ENCODE measurements at places on chromosomes 2 and 18.

GRCh38 chr2:29519338-29519925 lies 402.0 kb downstream of the ALK start:
- DNase-seq = no peak

- DNase-seq = no peak
Measured at GRCh38 chr2:190666895-190667294, 18.0 kb downstream of the NAB1 start.

DNA sequence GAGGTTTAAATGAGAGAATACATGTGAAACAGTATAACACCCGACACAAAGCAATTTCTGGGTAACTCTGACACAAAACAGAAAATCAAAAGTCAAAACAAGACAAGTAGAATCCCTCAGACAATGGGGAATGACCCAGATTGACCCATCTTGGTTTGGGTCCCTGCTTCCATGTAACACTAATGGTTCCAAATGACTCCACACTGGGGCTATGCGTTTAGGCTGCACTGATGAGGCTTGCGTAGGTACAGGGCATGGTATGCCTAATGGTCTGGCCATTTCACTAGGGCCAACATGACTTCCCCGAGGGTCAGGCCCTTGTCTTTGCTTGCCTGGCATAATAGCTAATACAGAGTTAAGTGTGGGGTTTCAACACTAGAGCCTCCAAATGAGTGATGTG lies 27.2 kb upstream of the NFE2L2 start:
- DNase-seq = no peak

DNA sequence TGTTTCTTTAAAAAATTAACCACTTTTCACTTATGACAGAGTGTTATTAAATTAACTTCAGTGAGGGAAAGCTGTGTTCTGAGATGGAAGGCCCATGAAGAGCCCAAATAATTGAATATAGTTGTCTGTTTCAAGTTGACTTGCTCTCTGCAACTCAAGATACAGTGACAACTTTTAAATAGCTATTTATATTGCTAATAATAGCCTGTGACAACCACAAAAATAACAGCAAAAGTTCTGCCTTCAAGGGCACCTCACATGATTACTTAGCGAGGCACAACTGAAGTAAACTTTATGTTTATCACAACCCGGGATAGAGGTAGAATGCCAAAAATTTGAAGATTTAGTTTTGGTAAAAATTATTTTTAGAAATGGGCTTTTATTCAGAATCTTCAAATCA lies 167.3 kb upstream of the SCN7A start:
- no peak for DNase-seq

DNA sequence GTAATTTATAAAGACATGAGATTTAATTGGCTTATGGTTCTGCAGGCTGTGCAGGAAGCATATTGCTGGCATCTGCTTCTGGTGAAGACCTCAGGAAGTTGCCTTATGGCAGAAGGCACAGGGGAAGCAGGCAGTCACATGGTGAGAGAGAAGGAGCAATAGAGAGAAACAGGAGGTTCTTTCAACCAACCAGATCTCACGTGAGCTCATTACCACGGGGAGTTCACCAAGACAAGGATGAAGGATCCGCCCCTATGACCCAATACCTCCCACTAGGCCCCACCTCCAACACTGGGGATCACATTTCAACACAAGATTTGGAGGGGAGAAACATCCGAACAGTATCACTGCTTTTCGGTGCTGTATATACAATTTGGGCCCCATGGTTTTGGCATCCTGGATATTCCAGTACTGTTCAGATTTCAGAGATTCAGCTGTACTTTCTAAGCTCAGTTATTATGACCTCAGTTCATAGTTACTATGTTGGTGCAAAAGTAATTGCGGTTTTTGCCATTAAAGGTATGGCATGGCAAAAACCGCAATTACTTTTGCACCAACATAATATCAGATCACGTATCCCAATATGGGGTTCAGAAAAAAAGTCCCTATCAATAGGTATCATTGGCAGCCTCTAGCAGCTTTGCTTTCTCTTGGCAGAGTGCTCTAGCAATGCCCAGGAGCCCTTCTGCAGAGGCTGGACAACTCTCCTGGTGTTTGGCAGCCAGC lies 189.6 kb upstream of the SIX3 start:
- no peak for DNase-seq

GRCh38 chr2:236847023-236847422 lies 238.7 kb upstream of the COPS8 start:
- DNase-seq = no peak

DNA sequence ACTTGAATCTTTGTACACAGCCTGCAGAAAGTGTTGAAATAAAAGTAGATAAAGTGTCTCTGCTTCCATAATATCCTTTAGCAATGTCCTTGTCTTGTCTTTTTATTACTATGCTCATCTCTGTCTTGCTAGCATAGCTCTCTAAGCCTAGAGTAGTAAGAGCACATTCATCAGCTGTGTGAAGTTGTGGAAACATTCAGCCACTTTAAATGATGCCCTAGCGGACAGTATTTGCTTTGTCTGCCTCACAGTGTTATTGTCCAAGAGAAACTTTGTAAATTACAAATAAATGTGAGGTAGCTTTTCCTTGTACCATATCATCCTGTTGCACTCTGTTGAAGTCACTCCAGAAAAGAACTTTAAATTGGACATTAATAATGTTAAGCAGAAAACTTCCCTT lies 60.3 kb upstream of the TTC21B start:
- no peak for DNase-seq

DNA sequence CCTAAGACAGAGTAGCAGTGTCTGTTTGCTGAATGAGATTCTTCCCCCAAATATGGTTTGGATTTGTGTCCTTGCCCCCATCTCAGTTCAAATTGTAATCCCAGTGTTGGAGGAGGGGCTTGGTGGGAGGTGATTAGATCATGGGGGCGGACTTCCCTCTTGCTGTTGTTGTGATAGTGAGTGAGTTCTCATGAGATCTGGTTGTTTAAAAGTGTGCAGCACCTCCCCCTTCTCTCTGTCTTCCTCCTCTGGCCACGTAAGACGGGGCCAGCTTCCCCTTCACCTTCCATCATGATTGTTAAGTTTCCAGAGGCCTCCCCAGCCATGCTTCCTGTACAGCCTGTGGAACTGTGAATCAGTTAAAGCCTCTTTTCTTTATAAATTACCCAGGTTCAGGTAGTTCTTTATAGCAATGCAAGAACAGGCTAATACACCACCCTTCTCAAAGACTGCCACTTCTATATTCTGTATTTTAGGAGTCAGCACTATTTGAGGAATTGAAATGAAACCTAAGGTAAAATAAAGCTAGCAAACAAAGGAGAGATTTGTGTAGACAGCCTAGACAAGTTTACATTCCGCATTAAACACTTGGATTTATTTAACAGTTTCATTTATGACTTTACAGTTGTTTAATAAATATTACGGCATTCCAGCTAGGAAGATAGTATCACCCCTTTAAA lies 21.6 kb downstream of the FBXO36 start:
- DNase-seq = no peak

GRCh38 chr2:218319813-218320365 lies 27.6 kb upstream of the TMBIM1 start:
- no peak for DNase-seq

- no peak for DNase-seq
Measured at GRCh38 chr2:70943205-70943871, 7.6 kb downstream of the ATP6V1B1 start.

- DNase-seq = no peak
Measured at GRCh38 chr2:71843391-71843850, 304.2 kb downstream of the CYP26B1 start.

DNA sequence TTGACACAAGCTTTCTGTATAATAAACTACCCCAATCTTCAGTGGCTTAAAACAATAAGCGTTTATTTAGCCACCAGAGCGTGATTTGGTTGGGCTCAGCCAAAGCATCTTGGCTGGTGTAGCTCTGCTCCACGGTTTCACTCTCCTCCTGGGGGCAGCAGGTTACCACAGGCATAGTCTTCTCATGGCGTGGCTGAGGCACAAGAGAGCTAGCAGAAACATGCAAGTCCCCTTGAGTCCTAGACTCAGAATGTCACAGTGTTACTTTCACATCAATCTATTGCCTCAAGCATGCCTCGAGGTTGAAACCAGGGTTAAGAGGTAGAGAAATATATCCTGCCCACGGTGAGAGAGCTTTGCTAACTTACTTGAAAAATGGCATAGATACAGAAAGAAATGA lies 19.9 kb upstream of the SLC9A2 start:
- no peak for DNase-seq

All from urinary bladder (tissue), 4 donors.